ENCODE measurements at places on chromosomes 5 and 9.

DNA sequence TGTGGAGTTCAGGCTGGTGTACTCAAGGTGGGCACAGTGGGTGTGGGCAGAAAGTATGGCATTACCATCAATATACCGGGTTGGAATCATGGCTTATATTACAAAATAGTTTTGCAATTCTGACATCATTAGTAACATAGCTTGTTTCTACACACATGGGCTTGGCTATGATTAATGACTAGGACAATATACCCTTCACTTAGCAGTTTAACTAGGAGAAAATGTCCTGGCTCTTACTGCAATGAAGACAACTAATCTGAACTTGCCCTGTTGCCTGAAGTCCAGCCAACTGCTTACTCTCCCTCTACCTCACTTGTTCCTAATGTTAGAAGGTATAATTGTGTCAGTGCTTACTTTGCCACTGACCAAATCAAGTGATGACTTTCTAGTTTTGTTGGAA is 612.5 kb downstream of the EFNA5 start:
- no peak for DNase-seq

DNA sequence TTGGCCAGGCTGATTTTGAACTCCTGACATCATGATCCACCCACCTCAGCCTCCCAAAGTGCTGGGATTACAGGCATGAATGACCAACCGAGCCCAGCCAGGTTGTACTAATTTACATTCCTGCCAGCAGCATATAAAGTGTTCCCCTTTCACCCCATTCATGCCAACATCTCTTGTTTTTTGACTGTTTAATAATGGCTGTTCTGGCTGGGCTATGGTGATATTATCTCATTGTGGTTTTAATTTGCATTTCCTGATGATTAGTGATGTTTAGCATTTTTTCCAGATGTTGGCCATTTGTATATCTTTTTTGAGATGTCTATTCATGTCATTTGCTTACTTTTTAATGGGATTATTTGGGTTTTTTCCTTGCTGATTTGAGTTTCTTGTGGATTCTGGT is 87.3 kb downstream of the INVS start:
- no peak for DNase-seq

- peak; percentile 18 for DNase-seq
Observed at GRCh38 chr9:128102861-128103588, 24.5 kb downstream of the PTGES2 start.

- DNase-seq, result peak; percentile 18
Observed at GRCh38 chr9:92187989-92188714, 72.9 kb upstream of the SPTLC1 start.

DNA sequence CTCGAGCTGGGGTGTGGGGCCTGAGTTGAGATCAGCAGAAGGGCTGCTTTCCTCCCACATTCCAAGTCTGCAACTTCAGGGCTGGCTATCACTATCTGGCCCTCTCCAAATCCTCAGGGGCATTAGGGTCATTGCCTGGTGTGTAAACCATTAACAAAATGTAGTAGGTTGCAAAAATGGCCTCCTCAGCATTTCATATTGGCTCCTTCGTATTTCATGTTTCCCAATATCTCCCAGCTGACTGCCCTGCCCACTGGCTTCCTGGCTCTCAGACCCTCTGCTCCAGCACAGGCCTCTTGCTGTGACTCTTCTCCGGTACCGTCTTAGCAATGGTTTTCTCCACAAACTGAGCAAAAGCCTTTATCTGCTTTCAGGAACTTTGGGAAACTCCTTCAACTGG is 113.8 kb downstream of the GADD45G start:
- DNase-seq, result no peak

GRCh38 chr5:179214678-179215077 is 130.6 kb downstream of the ADAMTS2 start:
- no peak for DNase-seq

DNA sequence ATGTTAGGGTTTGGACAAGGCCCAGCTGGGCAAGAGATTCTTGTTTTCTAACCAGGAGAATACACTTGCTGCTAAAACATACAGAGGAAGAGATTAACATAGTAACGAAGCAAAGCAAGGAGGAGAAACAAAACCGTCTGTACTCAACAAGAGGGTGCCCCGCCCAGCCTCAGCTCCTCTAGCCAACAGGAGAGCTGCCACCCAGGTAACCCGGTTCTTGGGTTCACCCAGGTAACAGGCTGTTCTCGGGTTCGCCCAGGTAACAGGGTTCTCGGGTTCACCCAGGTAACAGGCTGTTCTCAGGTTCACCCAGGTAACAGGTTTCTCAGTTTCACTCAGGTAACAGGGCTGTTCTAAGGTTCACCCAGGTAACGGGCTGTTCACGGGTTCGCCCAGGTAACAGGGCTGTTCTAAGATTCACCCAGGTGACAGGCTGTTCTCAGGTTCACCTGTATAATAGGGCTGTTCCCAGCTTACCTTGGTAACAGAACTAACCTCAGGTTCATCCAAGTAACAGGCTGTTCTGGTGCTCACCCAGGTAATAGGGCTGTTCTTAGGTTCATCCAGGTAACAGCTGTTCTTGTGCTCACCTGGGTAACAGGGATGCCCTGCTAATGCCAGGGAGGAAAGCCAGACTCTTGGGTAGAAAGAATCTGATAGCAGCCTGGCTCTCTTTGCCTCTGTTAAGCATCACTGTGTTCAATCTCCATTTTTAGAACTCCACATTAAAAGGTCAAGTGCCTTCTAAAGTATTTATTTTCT is 271.6 kb downstream of the SYK start:
- DNase-seq, result no peak

GRCh38 chr9:38685535-38685934 is 34.4 kb downstream of the FAM240B start:
- DNase-seq, result no peak

GRCh38 chr9:111399772-111400563 is 69.9 kb upstream of the OR2K2 start:
- peak; percentile 62 for DNase-seq

DNA sequence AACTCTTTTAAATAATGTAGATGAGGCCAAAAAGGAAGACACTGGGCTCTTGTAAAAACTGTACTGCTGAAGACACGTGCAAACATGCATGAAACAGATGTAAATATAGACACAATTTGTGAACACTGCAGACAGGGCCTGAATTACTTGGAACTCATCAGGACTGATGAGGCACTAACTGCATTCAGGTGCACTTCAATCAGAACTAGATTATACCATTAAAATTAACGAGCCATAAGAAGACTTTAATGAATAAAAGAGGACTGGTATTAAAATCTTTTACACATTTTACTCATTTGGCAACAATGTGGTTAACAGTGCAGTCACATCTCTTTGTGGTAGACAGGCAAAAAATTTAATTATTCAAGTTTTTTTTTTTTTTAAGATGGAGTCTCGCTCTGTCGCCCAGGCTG is 13.4 kb upstream of the ZCCHC9 start:
- no peak for DNase-seq

- DNase-seq, result no peak
Observed at GRCh38 chr5:167688341-167689130, 602.9 kb upstream of the WWC1 start.

DNA sequence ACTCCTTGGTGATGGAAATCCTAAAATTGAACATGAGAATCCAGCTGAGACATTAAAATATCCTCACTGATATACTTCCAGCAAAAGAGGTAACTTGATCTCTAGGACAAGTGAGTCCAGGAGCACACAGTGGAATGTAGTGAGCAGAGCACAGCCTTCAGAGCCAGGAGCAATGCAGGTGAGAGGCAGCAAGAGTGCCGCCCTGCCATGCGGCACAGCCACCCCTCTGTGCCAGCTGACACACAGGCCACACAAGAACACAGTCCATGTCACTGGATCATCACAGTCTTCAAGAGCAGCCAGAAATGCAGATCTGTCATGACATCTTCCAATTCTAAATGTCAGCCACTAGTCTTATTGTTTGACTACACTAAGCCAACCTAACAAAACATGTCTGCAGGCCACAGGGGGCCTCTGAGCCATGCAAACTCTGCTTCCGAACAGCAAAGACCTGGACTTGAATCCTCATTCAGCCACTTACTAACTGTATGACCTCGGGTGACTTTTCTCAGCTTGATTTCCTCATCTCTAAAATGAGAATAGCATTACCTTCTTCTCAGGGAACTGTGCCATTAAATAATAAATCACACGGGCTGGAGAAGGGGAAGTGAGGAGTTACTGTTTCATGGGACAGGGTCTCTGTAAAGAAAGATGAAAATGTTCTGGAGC is 47.0 kb downstream of the CCDC125 start:
- DNase-seq, result no peak

GRCh38 chr5:36957953-36958537 is 81.5 kb downstream of the NIPBL start:
- DNase-seq, result no peak

DNA sequence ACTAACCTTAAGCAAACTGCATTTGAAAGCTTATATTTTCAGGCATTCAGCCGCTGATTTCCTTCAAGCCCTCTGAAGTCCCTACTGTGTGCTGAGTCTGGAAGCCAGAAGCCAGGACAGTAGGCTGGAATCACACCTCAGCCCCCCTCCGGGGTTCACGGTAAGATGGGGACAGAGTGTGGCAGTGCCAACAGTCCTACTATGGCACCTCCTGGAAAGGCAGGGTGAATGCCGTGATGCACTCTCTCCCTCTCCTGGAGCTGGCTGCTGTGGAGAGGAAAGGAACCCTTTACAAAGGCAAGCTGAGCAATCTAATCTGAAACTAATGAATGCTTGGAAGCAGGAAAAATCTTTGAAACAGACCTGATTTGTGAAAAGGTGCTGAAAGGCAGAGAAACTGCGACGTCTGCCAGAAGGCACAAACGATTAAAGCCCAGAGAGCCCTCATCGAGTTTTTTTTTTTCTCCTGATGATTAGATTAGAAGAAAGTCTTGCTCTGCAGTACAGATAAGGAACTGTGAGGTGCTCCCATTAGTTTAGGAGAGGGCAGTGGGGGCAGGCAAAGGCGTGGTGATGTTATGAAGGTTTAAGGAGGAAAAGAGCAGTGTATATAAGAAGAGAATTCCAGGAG is 21.0 kb downstream of the ANKH start:
- no peak for DNase-seq

- DNase-seq, result peak; percentile 12
Observed at GRCh38 chr5:132426525-132427138, 57.1 kb downstream of the SLC22A5 start.

DNA sequence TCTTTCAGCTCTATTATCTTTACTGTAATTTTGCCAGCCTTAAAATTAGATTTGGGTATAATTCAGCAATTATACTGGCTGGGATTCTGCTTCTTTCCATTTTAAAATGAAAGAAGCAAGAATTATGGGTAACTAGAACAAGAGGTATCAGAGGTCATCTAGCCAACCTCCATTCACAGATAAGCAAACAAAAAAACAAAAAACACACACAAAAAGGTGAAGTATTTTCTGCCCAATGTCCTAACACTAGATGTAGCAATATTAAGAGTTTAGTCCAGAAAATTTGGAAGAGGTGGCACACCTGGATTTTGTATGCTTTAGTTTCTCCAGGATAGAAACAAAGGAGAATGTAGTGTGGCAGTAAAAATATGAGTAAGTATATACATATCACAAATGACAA is 68.1 kb upstream of the ANXA1 start:
- no peak for DNase-seq

GRCh38 chr5:37886242-37886905 is 46.5 kb upstream of the GDNF start:
- DNase-seq, result peak; percentile 44

GRCh38 chr9:129125478-129125877 is 14.3 kb downstream of the PTPA start:
- DNase-seq, result no peak

- no peak for DNase-seq
Observed at GRCh38 chr5:150143350-150144245, 12.0 kb downstream of the PDGFRB start.

- DNase-seq, result peak; percentile 95
Observed at GRCh38 chr5:29796013-29796412, 1397.5 kb upstream of the CDH6 start.

DNA sequence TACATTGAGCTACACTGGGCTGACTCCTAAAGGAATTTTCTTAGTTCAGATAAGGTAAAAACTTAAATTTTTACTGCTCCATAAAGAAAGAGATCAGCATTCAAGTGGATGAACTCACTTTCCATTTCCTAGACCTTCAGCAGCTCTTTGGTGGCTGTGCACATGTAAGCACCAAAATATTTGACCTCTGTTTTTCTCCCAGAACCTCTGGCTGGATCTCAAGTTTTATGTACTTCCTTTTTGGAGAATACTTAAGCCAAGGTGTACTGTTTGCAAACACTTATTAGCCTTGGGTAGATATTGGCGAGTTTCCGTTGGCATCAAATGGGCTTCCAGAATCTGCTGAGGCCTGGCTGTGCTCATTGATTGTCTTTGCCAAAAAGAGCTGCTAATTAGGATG is 10.3 kb downstream of the TNC start:
- no peak for DNase-seq

- no peak for DNase-seq
Observed at GRCh38 chr5:167460449-167461020, 830.9 kb upstream of the WWC1 start.

- DNase-seq, result peak; percentile 18
Observed at GRCh38 chr9:31519011-31519410, 865.4 kb upstream of the ACO1 start.

DNA sequence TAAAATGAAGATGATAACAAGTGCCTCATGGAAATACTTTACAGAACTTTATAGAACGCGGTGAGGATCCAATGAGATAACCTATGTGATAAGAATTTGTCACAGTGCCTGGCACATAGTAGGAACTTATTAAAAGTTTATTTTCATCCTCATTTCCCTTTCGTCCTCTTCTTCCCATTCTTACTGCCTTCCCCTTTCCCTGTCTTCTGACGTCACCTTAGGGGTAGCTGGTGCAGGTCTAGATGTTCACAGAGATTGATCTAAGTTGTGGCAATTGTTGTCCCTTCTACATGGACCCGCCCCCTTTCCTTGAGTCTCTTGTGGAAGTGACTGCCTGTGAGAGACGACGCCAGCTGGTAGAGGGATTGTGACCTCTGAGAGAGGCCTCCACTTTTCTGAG is 46.5 kb upstream of the NTRK2 start:
- no peak for DNase-seq

- peak; percentile 86 for DNase-seq
Observed at GRCh38 chr9:89814340-89815040, 209.7 kb downstream of the GADD45G start.

DNA sequence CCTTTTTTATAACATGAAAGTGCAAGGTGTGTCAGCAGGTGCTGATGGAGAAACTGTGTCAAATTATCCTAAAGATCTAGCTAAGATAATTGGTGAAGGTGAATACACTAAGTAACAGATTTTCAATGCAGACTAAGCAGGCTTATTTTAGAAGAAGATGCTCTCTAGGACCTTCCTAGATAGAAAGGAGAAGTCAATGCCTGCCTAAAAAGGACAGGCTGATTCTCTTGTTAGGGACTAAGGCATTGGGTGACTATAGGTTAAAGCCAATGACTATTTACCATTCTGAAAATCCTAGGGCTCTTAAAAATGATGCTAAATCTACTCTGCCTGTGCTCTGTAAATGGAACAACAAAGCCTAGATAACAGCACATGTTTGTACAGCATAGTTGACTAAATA is 1682.4 kb downstream of the MAT2B start:
- DNase-seq, result no peak

DNA sequence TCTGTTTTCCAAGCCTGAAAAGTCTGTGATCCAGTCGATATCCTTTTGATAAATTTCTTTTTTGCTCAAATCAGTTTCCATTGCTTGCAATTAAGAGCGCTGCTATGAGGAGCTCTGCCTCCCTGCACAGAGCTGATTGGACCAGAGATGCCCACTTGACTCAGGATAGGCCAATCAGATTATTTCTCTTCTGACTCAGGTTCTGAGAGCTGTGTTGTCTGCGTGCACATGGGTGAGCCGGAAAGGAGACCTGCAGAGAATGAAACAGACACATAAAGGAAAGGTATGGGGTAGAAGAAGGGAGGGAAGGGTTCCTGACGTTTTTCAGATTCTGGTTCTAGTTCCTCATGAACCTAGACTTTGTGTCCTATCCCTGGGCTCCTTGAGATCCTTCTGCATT is 15.8 kb upstream of the FABP6 start:
- DNase-seq, result peak; percentile 73

Data from SHP77 (cell line).